ENCODE measurements at places on chromosomes 6 and 20.

DNA sequence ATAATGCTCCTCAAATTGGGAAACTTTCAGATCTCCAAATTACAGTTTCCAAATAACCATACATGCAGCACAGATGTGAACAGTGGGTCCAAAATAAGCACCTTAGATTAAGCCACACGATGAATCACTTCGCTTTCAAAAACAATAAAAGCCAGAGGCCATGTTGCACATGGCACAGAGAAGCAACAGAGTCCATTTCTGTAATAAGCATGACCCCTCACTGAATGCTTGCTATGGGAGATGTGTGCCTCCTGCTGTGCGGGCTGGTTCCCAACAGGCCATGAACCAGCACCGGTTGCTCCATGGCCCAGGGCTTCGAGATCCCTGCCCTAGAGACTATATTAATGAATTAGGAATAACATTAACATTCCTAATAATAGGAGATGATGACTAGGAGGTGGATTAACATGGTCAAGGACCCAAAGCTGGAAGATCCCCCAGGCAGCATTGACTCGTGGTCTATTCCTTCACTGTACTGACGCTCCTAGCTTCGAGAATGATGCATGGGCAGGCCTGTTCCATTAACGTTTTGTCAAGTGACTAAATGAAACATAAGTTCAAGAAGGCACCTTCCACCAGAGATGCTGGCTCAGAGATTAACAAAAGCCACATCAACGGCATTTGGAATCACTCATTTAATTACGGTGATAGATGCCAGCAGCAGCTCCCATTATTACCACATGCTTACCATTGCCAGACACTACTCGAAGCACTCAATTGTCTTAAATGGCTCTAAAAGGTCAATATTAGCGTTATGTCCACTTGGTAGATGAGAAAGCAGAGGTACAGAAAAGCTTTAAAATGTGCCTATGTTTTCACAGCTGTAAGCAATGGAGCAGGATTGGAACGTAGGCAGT, 470.6 kb upstream of the AGPAT4 start:
- no peak for DNase-seq

GRCh38 chr6:23091795-23092194, 522.4 kb downstream of the HDGFL1 start:
- no peak for DNase-seq

- no peak for DNase-seq
These were observed 268.5 kb upstream of the ECI2 start for GRCh38 chr6:4403828-4404227.

- no peak for DNase-seq
These were observed 25.3 kb upstream of the TAAR1 start for GRCh38 chr6:132684272-132684671.

- DNase-seq, result no peak
These were observed 184.4 kb downstream of the ERMARD start for GRCh38 chr6:169935861-169936260.
